ENCODE measurements at places on chromosomes 2 and 18. TPM values are rescaled to one million over a fixed set of nuclear protein-coding genes. Genes with fewer than 3 reads are reported as not detected.

GAREM1 gene
- 5.1 TPM for total RNA-seq

SERPINB4 gene
- not detected for total RNA-seq

OR6B2 gene
- not detected for total RNA-seq

STAT4 gene
- 0.32 TPM for total RNA-seq

CROCC2 gene
- not detected for total RNA-seq

SH2D6 gene
- total RNA-seq: 0.07 TPM

GRCh38 chr18:50218432-50219197, 23.7 kb upstream of the MYO5B start:
- H3K27me3 ChIP-seq: peaks cover 6% of the 10 kb centered on the region
- no peak overlapping the region for H3K4me3 ChIP-seq
- H3K36me3 ChIP-seq: no peaks in the 10 kb centered on the region
- no peaks in the 10 kb centered on the region for H3K4me1 ChIP-seq
- no peak overlapping the region for H3K27ac ChIP-seq

- no peak for DNase-seq
- no peaks in the 10 kb centered on the region for H3K36me3 ChIP-seq
- no peak overlapping the region for H3K27ac ChIP-seq
Observed at GRCh38 chr18:62744076-62744968, 29.0 kb downstream of the PHLPP1 start.

GRCh38 chr2:15159751-15160177, 401.4 kb downstream of the NBAS start:
- DNase-seq: peak; percentile 54
- H3K27me3 ChIP-seq: no peaks in the 10 kb centered on the region
- no peak overlapping the region for H3K4me3 ChIP-seq
- peaks cover 41% of the 10 kb centered on the region for H3K4me1 ChIP-seq
- H3K36me3 ChIP-seq: no peaks in the 10 kb centered on the region
- H3K27ac ChIP-seq: no peak overlapping the region

DNA sequence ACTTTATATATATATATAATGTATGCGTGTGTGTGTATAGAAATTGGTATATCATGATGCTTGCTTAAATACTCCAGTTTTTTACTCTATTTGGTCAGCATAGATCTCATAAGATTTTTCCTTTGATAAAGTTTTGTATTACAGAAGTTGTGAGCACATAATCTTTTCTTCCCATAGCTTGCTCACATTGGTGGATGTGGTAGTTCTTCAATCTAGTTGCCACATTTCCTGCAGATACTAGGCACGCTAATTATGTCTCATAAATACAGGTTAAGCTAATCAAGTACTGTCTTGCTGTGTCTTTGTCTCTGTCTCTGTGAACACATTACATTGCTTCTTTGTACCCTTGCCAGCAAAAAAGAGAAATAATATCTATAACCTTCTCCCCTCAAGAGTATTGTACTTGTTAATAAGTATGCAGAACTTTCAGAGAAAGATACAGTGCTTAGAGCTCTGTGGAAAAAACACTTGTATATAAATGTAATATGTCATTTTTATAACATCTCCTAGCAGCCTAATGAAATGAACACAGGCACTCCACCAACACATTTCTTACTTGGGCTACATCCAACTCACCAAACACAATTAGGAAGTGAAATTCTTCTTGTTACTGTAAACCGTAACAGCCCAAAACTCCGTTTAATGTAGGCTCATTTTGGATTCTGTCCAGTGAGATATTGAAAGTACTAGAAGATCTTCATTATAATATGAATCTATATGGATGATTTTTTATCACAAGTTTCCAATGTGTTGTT, 306.7 kb upstream of the SLC8A1 start:
- H3K4me3 ChIP-seq: no peak overlapping the region
- H3K27ac ChIP-seq: no peak overlapping the region

DNA sequence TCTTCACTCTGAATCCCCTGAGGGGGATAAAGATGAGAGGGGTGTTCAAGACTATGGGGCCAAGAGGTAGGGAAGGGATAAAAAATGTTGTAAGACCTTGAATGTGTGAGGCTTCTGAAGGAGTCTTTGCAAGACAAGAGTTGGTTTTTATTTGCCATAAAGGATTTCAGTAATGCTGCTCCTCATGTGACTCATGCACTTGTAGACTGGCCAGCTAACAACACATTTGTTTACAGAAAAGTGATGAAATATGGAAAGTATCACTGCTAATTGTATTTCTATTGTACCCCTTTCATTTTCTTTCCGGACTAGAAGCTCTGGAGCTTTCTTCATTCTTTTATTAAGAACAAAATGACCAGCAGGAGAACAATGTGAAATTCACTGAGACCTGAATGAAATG, 782.1 kb downstream of the EPHA4 start:
- H3K4me3 ChIP-seq: no peak overlapping the region
- no peak for DNase-seq
- H3K27ac ChIP-seq: no peak overlapping the region
- no peaks in the 10 kb centered on the region for H3K4me1 ChIP-seq
- no peaks in the 10 kb centered on the region for H3K27me3 ChIP-seq
- H3K36me3 ChIP-seq: no peaks in the 10 kb centered on the region

DNA sequence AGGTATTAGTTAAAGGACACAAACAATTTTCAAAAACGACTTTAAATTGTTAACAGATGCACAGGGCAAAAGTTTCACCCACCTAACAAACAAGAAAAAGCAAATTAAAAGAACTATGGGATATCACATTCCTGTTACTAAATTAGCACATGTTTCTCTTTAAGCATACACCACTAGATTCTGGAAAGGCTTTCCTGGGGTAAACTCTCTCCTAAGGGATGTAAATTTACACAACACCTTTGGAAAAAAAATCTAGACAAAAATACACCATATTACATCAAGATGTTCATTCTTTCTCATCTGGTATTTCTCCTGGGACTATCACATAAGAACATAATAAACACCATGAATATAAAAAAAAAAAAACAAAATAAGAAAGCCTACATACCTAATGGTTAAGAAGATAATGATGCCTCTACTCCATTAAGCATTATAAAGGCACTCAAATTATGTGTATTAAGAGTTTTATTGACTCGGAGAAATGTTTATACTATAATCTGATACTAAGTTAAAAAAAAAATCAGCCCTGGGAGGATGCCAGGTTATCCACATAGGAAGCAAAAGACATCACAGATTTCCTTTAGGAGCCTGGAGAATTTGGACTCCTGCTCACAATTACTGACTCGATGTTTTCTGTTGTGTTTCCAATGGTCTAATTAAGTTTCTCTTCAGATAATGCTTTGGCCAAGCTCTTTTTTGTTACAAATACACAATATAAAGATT, 82.8 kb upstream of the AFF3 start:
- no peaks in the 10 kb centered on the region for H3K36me3 ChIP-seq
- no peaks in the 10 kb centered on the region for H3K27me3 ChIP-seq
- no peak overlapping the region for H3K27ac ChIP-seq
- DNase-seq: no peak
- H3K4me1 ChIP-seq: no peaks in the 10 kb centered on the region

- no peak overlapping the region for H3K27ac ChIP-seq
- peak overlapping the region; percentile 61 for H3K4me3 ChIP-seq
- peaks cover 14% of the 10 kb centered on the region for H3K4me1 ChIP-seq
Observed at GRCh38 chr18:5890331-5891183, 4.8 kb downstream of the TMEM200C start.

GRCh38 chr2:102126660-102127059, 15.9 kb upstream of the IL1R1 start:
- no peak for DNase-seq
- no peaks in the 10 kb centered on the region for H3K27me3 ChIP-seq
- no peaks in the 10 kb centered on the region for H3K4me1 ChIP-seq
- H3K4me3 ChIP-seq: no peak overlapping the region

- no peak for DNase-seq
- H3K27me3 ChIP-seq: no peaks in the 10 kb centered on the region
- no peak overlapping the region for H3K4me3 ChIP-seq
- no peaks in the 10 kb centered on the region for H3K4me1 ChIP-seq
- no peak overlapping the region for H3K27ac ChIP-seq
- no peaks in the 10 kb centered on the region for H3K36me3 ChIP-seq
Observed at GRCh38 chr2:151640087-151640486, 94.2 kb downstream of the NEB start.

- no peaks in the 10 kb centered on the region for H3K36me3 ChIP-seq
- no peak overlapping the region for H3K27ac ChIP-seq
- H3K4me3 ChIP-seq: no peak overlapping the region
- no peak for DNase-seq
- no peaks in the 10 kb centered on the region for H3K27me3 ChIP-seq
- H3K4me1 ChIP-seq: peaks cover 11% of the 10 kb centered on the region
Observed at GRCh38 chr2:197037863-197038398, 111.4 kb upstream of the PGAP1 start.

DNA sequence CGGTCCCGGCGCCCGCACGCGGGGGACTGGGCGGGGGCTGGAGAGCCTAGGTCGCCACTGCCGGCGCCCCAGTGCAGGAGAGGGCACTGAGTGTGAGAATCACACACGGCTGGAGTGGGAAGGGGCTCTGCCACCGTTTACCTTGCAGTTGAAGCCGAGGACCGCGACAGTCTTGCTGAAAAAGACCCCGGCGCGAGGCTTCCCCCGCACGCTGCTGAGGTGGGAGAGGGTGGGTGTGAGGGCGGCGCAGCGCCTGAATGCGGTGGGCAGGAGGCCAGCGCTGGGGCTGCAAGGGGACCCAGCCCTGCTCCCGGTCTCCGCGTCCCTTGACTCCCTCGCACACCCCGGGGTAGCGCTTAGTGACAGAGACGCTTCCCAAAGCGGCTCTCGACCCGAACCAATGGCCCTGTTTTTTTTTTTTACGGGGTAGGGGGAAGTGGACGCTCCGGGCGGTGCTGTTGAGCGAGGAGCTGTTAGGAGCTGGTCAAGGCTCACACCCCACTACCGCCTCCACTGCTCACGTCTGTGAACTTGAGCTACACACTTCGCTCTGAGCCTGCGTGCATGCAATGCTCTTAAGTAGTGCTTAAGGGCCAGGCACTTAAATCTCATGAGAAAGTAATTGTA, 794 bp downstream of the NOTO start:
- H3K36me3 ChIP-seq: no peaks in the 10 kb centered on the region
- no peaks in the 10 kb centered on the region for H3K4me1 ChIP-seq
- DNase-seq: peak; percentile 34
- peak overlapping the region; percentile 31 for H3K4me3 ChIP-seq
- H3K27ac ChIP-seq: no peak overlapping the region

GRCh38 chr18:46369323-46369722, 265.1 kb downstream of the HAUS1 start:
- DNase-seq: peak; percentile 49
- no peaks in the 10 kb centered on the region for H3K36me3 ChIP-seq
- H3K27me3 ChIP-seq: no peaks in the 10 kb centered on the region
- peaks cover 21% of the 10 kb centered on the region for H3K4me1 ChIP-seq
